Neural crest cell (in vitro differentiated cells): ENCODE measurements at places on chromosomes 16 and 17.

DNA sequence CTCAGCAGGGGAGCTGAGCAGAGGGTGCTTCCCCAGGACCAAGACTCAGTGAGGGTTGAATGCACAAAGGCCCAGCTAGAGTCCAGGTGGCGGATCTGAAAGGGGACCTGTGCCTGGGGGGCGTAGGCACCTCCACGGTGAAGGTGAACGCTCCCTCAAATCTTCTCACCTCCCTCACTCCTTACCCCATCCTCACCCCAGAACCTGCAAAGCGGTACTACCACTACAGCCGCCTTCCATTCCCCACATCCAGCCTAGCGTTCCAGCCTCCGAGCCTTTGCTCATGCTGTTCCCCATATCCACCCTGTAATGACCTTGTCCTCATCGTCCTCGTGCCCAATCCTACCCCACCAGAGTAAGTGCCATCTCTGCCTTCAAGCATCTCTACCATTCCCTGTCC, 30.6 kb downstream of the TRPV3 start:
- H3K4me1 ChIP-seq, result peaks cover 50% of the 10 kb centered on the region
- H3K4me3 ChIP-seq, result no peak overlapping the region
- DNase-seq, result no peak
- no peaks in the 10 kb centered on the region for H3K36me3 ChIP-seq

DNA sequence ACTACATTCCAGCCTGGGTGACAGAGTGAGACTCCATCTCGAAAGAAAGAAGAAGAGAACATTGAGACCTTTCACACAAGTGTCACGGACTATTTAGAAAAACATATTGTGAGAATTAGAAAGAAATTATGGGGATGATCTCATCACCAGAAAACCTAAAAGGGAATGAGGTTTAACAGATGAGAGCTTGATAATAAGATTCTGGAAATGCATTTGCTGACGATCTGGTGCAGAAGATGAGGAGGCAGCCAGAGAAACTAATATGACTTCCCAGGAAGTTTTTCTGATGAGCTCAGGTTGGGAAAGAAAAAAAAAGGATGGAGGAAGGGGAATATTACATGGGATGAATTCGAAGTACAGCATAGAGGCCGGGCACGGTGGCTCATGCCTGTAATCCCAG, 10.8 kb upstream of the APOH start:
- no peaks in the 10 kb centered on the region for H3K27me3 ChIP-seq
- no peak overlapping the region for H3K4me3 ChIP-seq
- H3K36me3 ChIP-seq, result no peaks in the 10 kb centered on the region
- no peaks in the 10 kb centered on the region for H3K4me1 ChIP-seq

GRCh38 chr16:27894386-27894785, 169.1 kb downstream of the GSG1L start:
- DNase-seq, result no peak
- peaks cover 18% of the 10 kb centered on the region for H3K27me3 ChIP-seq
- no peaks in the 10 kb centered on the region for H3K36me3 ChIP-seq
- H3K27ac ChIP-seq, result no peak overlapping the region
- H3K4me1 ChIP-seq, result no peaks in the 10 kb centered on the region

DNA sequence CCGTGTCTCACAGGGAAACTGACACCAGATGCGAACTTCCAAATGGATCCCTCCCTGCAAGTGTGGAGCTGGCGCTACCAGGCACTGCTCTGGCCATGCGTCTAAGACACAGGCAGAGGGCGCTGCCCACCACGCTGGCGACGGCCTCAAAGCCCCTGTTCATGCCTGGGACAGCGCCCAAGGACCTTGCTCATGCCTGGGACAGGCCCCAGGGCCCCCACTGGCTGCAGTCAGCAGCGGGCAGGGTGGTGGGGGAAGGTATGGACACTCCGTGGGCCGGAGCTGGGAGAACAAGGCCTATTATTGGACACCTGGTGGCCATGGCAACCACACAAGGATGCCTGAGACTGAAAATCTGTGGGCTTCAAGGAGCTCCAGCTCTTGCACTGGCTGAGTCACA, 8.8 kb downstream of the ZG16B start:
- H3K36me3 ChIP-seq, result no peaks in the 10 kb centered on the region
- peak; percentile 58 for DNase-seq
- no peak overlapping the region for H3K27ac ChIP-seq
- H3K4me1 ChIP-seq, result peaks cover 9% of the 10 kb centered on the region
